A172 (cell line): ENCODE measurements at places on chromosomes 12 and 14.

DNA sequence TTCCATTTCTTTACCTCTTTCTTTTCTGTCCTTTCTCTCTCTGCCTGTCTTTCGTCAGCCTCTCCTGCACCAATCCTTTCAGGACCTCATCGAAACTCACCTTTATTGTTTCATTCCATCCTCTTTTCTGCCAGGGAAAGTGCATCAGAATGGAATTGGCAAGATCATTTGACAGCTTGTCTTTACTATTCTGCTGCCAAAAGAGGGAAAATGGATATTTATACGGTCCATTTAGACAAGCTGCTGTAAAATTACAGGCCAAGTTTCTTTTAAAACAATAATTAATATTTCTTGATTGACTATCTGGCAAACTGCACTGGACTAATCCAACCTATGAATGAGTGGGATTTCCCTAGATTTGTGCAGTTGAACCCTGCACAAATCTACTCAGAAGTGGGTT lies 7.6 kb upstream of the SRGAP1 start:
- DNase-seq, result no peak

DNA sequence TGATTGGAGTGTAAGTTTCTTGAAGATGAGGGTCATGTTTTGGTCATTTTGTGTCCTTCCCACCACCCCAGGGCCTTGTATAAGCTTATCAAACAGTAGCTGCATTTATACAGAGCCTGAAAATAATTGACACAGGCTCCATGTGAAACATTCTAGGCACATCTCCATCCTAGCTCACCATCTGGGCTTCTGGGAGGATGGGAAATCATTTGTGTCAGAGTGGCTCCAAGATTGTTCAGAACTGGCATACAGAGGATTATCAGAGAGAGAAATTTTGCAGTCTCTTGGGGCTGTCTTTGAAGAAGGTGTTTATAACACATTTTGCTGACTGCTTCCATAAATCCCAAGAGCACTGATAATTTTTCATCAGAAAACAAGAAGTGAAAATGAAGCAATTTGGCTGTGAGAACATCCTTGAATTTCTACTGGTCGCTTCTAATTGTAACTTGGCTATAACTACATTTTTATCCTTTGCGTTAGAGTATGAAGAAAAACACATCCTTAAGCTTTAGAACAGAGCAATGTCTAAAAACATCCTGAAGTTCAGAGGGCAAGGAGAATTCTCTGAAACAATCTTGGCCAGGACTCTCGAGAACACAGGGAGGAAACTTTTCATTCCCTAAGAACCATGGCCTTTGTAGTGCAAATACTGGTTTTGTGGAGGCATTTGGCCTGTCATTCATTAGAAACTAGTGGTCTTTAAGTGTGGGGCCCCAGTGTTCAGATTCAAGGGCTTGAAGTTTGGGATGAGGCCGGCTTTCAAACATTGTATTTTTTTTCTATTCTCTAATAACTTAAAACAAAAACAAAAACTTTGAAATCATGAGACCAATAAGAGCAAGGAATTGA lies 151.1 kb downstream of the DACT1 start:
- no peak for DNase-seq

- no peak for DNase-seq
Observed at GRCh38 chr14:100138082-100138787, 21.2 kb downstream of the DEGS2 start.

GRCh38 chr14:45051896-45052295 lies 32.0 kb upstream of the PRPF39 start:
- no peak for DNase-seq

- DNase-seq, result no peak
Observed at GRCh38 chr12:93127107-93127560, 198.0 kb upstream of the EEA1 start.

GRCh38 chr14:51727526-51727925 lies 75.8 kb downstream of the FRMD6 start:
- no peak for DNase-seq

DNA sequence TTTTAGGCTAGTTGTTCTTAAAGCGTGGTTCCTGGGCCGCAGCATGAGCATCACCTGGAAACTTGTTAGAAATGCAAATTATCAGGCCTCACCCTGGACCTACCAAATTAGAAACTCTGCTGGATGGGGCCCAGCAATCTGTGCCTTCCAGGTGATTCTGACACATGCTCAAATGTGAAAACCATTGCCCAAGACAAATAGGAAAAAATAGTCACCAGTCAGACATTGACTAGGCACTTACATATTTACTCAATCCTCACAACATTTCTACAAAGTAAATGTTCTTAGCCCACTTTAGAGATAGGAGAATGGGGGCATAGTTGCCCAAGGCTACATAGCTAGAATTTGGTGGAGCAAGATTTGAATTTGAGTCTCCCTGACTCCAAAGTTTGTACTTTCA lies 3.3 kb downstream of the CELA1 start:
- DNase-seq, result no peak

DNA sequence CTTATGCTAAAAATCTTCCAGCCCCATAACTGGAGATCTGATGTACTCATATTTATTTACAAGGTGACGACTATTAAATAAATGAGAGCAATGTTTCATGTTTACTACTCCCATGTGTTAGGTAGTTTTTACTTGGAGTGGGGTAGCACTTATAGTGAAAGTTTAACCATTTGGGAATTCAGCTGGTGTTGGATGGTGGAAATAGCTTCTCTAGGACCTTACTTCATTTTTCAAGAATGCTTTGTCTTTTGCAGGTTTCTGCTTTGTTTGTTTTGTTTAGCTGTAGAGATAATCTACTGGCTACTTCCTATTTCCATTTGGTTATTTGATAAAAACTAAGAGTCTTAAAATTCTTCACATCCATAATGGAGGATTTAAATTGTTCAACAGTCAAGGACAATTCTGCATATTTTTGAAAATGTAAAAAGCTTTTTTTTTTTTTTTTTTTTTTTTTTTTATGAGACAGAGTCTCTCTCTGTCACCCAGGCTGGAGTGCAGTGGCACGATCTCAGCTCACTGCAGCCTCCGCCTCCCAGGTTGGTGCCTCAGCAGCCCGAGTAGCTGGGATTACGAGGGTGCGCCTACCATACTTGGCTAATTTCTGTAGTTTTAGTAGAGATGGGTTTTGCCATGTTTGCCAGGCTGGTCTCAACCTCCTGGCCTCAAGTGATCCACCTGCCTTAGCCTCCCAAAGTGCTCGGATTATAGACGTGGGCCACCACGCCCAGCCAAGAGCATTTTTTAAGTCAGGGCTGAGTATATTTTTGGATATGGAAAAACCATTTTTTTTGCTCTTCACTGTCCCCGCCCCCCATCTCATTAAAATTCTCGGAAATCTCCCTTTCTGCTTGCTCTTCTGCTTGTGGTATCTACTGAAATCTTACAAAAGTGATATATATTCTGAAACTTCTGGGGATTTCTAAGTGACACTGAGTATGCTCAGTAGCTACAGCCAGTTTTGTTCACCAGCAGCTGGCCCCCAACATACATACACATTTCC lies 1.4 kb upstream of the ABCD2 start:
- DNase-seq, result no peak
